ENCODE measurements at places on chromosomes 7 and 10.

GRCh38 chr10:3000048-3000447 is 67.3 kb upstream of the PFKP start:
- no peaks in the 10 kb centered on the region for H3K27me3 ChIP-seq
- no peaks in the 10 kb centered on the region for H3K36me3 ChIP-seq
- no peak for DNase-seq
- H3K4me3 ChIP-seq = peak overlapping the region; percentile 61

DNA sequence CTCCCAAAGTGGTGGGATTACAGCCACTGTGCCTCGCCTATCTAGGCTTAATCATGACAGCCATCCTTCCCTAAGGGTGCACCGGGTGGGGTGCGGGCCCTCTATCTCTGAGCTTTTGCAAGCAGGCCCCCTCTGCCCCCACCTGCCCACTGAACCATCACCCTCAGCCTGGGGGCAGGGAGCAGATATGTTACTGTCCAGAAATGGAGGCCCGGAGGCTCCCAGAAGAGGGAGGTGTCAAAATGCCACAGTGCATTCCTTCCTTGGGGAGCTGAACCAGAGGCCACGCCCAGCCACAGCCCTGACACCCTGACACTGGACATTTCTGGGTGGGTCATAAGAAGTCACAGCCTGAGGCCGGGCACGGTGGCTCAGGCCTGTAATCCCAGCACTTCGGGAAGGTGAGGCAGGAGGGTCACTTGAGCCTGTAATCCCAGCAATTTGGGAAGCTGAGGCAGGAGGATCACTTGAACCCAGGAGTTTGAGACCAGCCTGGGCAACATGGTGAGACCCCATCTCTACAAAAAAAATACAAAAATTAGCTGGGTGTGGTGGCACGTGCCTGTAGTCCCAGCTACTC is 129.8 kb upstream of the TNRC18 start:
- H3K4me1 ChIP-seq = no peaks in the 10 kb centered on the region
- no peaks in the 10 kb centered on the region for H3K27me3 ChIP-seq
- no peak overlapping the region for H3K27ac ChIP-seq
- no peak for DNase-seq

DNA sequence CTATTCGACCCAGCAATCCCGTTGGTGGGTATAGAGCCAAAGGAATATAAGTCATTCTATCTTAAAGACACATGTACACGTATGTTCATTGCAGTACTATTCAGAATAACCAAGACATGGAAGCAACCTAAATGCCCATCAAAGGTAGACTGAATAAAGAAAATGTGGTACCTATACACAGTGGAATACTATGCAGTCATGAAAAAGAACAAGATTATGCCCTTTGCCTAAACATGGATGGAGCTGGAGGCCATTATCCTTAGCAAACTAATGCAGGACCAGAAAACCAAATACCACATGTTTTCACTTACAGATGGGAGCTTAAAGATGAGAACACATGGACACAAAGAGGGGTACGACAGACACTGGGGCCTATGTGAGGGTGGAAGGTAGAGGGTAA is 845.3 kb downstream of the TYW1 start:
- no peak overlapping the region for H3K27ac ChIP-seq
- H3K4me3 ChIP-seq = no peak overlapping the region

GRCh38 chr7:85423209-85423895 is 236.5 kb upstream of the SEMA3D start:
- H3K4me3 ChIP-seq = no peak overlapping the region
- DNase-seq = peak; percentile 36
- no peaks in the 10 kb centered on the region for H3K27me3 ChIP-seq
- no peaks in the 10 kb centered on the region for H3K36me3 ChIP-seq
- H3K27ac ChIP-seq = no peak overlapping the region

- H3K27me3 ChIP-seq = no peaks in the 10 kb centered on the region
- H3K27ac ChIP-seq = no peak overlapping the region
- no peak for DNase-seq
- H3K36me3 ChIP-seq = peaks cover 6% of the 10 kb centered on the region
- H3K4me3 ChIP-seq = no peak overlapping the region
Observed at GRCh38 chr7:17822547-17823173, 117.6 kb downstream of the SNX13 start.

DNA sequence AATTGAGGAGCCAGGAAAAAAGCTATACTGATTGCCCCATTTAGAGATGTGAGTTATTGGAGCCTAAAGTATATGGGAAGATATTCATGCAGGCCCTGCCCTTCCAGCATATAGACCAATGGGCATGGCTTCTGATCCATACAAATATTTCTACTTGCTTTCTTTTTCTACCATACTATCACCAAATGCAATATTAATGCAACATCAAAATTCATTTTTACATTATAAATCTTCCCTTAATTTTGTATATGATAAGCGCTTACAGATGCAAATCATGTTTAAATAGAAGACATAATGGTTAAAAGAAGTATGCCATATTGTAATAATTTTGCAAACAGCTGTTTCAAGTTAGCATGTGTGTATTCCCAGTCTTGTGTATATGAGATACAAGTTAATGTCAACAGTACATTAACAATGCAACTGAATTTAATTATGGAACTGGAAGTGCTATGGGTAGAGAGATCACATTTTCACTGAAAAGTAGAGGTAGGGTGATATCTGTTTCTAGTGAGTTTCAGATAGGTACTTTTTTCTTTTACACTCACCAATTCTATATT is 24.6 kb upstream of the WNT16 start:
- H3K4me1 ChIP-seq = peaks cover 2% of the 10 kb centered on the region
- H3K4me3 ChIP-seq = no peak overlapping the region
- no peak for DNase-seq
- H3K27me3 ChIP-seq = no peaks in the 10 kb centered on the region
- no peak overlapping the region for H3K27ac ChIP-seq
- no peaks in the 10 kb centered on the region for H3K36me3 ChIP-seq

- no peak within 1 kb of the TSS for H3K27ac ChIP-seq
- peaks cover 10% of the 10 kb centered on the region for H3K4me1 ChIP-seq
- peak; percentile 81 for DNase-seq
- H3K4me3 ChIP-seq = no peak within 1 kb of the TSS
- no peaks in the 10 kb centered on the region for H3K27me3 ChIP-seq
Observed at GRCh38 chr10:48604991-48605508, at the start of gene ARHGAP22. Gene ARHGAP22 (minus strand): TSS chr10:48605073. CDS start chr10:48604796, 277 bp downstream.

GRCh38 chr10:122656308-122656705 is 43.3 kb downstream of the C10orf120 start:
- no peak for DNase-seq
- H3K27me3 ChIP-seq = peaks cover 98% of the 10 kb centered on the region
- H3K4me3 ChIP-seq = no peak overlapping the region
- H3K36me3 ChIP-seq = no peaks in the 10 kb centered on the region
- H3K4me1 ChIP-seq = no peaks in the 10 kb centered on the region

DNA sequence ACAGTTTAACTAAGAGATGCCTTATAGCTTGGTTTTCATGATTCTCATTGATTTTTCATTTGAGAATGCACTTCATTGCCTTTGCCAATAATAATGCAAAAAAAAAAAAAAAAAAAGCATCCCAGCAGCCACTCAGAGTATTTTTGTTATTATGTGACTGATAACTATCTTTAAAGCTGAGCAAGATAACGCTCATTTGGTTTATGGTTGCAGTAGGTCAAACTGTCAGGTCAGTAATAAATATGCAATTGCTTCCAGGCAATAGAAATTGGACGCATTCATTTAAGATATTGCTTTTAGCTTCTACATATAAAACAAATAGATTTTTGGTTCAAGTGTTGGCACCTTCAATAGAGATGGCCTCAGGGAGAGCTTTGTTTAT is 215.1 kb downstream of the PRPF18 start:
- no peak overlapping the region for H3K27ac ChIP-seq
- no peaks in the 10 kb centered on the region for H3K36me3 ChIP-seq
- no peaks in the 10 kb centered on the region for H3K4me1 ChIP-seq
- no peaks in the 10 kb centered on the region for H3K27me3 ChIP-seq
- no peak overlapping the region for H3K4me3 ChIP-seq

DNA sequence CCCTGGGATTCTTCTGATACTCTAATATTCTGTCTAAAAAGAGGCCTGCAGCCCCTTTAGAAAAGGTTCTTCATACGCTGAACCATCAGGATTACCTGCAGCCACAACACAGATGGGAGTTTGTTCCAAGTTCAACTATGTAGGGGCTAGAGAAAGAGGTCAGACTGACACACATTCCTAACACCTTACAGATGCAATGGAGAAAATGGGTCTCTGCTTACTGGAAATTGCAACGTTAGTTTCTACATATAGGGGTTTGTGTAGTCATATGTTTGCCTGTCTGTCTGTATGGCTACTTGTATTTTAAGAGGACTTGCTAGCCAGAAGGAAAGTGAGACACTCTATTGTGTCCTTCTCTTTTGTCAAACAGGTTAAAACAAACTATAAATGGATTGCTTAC is 618.5 kb downstream of the INHBA start:
- H3K4me1 ChIP-seq = peaks cover 3% of the 10 kb centered on the region
- no peak for DNase-seq
- H3K36me3 ChIP-seq = no peaks in the 10 kb centered on the region
- H3K27ac ChIP-seq = no peak overlapping the region
- no peaks in the 10 kb centered on the region for H3K27me3 ChIP-seq
- H3K4me3 ChIP-seq = no peak overlapping the region

DNA sequence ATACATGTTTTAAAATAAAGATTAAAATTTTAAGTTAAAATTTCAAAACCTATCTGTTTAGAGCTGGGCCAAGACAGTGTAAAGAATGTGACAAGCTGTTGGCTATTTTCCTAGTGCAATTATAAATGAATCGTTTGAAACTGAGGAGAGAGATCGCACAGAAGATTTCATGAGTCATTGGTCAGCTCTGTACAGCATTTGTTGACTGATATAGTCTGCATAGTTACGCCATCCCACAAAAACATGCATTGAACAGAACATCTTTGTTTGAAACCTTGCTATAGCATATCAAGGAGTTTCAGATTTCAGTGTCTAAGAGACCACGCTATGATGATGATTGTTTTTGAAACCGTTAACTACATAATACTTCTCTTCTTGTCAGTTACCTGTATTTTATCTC is 1.3 kb upstream of the C10orf67 start:
- H3K36me3 ChIP-seq = no peaks in the 10 kb centered on the region
- no peak for DNase-seq
- peaks cover 27% of the 10 kb centered on the region for H3K27me3 ChIP-seq
- H3K27ac ChIP-seq = peak overlapping the region; percentile 6
- H3K4me1 ChIP-seq = no peaks in the 10 kb centered on the region

DNA sequence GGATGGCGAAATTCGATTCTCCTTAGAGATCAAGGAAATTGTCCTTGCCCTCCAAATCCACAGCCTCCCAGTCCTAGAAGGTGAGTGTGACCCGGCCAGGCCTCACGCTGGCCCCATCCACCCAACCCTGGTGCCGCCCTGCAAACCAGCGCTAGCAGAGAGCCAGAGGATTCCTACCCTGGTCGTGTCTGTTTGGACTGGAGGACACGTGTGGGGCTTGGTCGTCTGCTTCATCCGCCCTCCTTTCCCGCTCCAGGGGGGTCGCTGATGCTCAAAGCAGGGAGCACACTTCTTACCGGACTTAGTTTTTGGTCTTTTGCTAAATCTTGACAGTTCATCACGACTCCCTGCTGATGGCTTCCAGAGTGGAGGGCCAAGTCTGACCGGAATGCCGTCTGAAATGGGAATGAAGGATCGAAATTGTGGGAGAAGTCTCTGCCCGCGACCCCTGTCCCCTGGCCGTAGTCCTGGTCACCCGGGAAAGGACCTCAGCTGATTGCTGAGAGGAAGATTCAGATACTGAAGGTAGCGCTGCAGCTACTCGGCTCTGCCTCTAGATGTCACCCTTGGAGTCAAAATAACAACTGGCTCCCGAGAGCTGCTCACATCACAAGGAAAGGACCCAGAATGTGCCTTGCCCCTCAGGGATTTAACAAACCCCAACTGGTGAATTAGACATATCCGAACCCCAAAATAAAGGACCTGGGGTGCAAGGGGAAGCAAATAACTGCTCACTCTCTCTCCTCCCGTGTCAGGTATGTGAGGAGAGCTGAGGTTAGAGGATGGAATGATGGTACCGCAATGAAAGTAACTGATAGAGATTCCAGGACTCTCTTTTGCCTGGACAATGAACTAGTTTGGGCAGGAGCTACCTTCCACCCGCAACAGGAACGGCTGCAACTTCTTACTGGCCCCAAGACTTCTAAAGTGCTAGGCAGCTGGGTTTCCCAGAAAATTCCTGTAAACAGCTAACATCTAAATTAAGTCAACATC is 23.5 kb upstream of the ORC5 start:
- no peak overlapping the region for H3K4me3 ChIP-seq
- DNase-seq = peak; percentile 87
- no peaks in the 10 kb centered on the region for H3K4me1 ChIP-seq
- H3K36me3 ChIP-seq = no peaks in the 10 kb centered on the region

DNA sequence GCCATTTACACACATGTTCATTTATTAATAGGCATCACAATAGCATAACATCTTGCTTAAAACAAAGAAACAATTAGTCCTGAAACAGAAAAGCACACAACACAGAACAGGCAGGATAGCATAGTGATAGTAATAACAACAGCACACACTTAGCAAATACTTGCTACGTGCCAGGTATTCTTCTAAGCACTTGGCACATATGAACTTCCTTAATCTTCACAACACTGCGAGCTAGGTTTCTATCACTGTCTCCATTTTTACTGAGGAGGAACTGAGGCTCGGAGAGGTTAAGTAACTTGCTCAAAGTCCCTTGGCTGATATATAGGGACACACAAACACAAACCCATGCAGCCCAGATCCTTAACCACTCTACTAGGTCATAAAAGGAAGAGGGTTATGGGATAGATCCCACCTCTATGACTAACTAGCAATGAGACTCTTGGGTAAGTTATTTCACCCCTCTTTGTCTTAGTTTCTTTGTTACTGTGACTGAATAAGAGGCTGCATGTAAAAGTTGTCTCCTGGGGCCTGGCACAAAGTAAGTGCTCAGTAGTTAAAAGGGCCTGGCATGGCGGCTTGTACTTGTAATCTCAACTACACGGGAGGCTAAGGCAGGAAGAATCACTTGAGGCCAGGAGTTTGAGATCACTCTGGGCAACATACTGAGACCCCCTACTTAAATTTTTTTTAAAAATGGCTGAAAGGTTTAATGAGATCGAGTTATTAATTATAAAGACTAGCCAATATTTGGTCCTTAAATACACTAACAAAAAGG is 181.0 kb upstream of the RHOBTB1 start:
- H3K4me3 ChIP-seq = no peak overlapping the region
- no peak overlapping the region for H3K27ac ChIP-seq
- no peaks in the 10 kb centered on the region for H3K27me3 ChIP-seq
- H3K4me1 ChIP-seq = no peaks in the 10 kb centered on the region

- DNase-seq = no peak
- no peaks in the 10 kb centered on the region for H3K4me1 ChIP-seq
- no peaks in the 10 kb centered on the region for H3K27me3 ChIP-seq
- no peak overlapping the region for H3K27ac ChIP-seq
- H3K4me3 ChIP-seq = no peak overlapping the region
Observed at GRCh38 chr7:140082770-140083169, 20.0 kb upstream of the PARP12 start.

GRCh38 chr10:21172930-21173801 is 276.1 kb upstream of the NEBL start:
- H3K27ac ChIP-seq = no peak overlapping the region
- peak overlapping the region; percentile 83 for H3K4me3 ChIP-seq
- peaks cover 5% of the 10 kb centered on the region for H3K4me1 ChIP-seq
- peaks cover 4% of the 10 kb centered on the region for H3K27me3 ChIP-seq
- H3K36me3 ChIP-seq = peaks cover 28% of the 10 kb centered on the region

GRCh38 chr10:43292755-43293676 is 26.2 kb upstream of the RASGEF1A start:
- no peak overlapping the region for H3K27ac ChIP-seq
- peaks cover 7% of the 10 kb centered on the region for H3K27me3 ChIP-seq
- peak; percentile 80 for DNase-seq
- H3K4me1 ChIP-seq = no peaks in the 10 kb centered on the region

GRCh38 chr7:148698007-148698396 is 701 bp upstream of the CUL1 start:
- H3K4me1 ChIP-seq = peaks cover 8% of the 10 kb centered on the region
- peak overlapping the region; percentile 83 for H3K27ac ChIP-seq
- H3K36me3 ChIP-seq = no peaks in the 10 kb centered on the region
- peak overlapping the region; percentile 89 for H3K4me3 ChIP-seq
- no peak for DNase-seq

Measured in endodermal cell (in vitro differentiated cells).